ENCODE measurements at places on chromosomes 6 and 20.
A peak's percentile ranks its signal among the peaks of the same experiment; 100 is the strongest.

DNA sequence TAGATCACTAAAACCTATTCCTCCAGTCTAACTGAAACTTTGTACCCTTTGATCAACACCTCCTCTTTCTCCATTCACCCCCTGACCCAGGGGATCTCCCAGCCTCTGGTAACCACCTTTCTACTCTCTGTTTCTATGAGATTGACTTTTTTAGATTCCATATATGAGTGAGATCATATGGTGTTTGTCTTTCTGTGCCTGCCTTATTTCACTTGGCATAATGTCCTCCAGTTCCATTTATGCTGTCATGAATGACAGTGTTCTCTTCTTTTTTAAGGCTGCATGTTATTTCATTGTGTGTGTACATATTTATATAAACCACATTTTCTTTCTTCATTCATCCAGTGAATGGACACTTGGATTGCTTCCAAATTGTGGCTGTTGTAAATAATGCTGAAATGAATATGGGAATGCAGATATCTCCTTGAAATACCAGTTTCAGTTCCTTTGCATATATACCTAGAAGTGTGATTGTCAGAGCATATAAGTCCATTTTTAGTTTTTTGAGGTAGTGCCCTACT, 57.7 kb downstream of the DHX35 start:
- peak; percentile 4 for DNase-seq

GRCh38 chr6:170522565-170523183, 30.4 kb downstream of the PSMB1 start:
- DNase-seq: no peak

GRCh38 chr6:106254636-106255035, 70.9 kb downstream of the ATG5 start:
- DNase-seq: no peak

- DNase-seq: no peak
Measured at GRCh38 chr20:10171864-10172751, 46.5 kb upstream of the SNAP25 start.

GRCh38 chr6:13165502-13166172, 162.7 kb downstream of the TBC1D7 start:
- no peak for DNase-seq

DNA sequence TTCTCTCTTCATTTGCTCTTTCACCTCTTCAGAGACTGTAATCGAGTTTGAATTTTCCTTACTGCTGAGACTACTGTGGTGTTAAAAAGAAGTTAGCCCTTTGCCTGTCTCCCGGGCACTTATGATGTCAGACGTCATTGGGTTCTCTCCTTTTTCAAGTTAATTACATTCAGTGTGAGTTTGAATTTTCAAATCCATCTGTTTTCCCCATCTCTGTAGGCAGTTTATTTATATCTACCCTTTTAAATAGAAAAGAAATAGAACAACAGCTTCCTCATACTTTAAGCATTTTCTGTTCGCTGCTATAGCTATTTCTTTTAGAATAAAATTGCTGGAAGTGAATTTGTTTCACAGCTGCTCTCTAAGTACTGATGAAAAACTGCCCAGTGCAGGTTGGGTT, 81.4 kb downstream of the MCHR2 start:
- DNase-seq: no peak

- DNase-seq: no peak
Measured at GRCh38 chr6:154096834-154097233, 57.8 kb downstream of the OPRM1 start.

GRCh38 chr20:3930265-3931206, 41.3 kb downstream of the PANK2 start:
- no peak for DNase-seq

DNA sequence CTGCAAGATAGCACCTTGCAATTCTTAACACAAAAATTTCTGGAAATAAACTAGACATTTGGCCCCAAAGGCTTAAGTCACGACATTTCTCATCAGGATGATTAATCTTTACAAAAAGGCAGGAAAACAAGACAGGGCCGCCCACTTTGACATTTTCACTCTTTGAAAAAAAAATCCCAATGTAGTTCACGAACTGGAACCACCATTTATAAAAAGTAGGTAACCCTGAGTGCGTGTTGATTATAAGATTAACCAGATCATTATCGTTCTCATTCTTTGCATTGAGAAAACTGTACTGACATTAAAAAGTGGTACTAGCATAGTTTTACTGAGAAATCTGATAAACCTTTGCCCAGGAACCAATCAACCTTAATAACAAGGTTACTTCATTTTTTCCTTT, 108.8 kb downstream of the HUS1B start:
- no peak for DNase-seq

DNA sequence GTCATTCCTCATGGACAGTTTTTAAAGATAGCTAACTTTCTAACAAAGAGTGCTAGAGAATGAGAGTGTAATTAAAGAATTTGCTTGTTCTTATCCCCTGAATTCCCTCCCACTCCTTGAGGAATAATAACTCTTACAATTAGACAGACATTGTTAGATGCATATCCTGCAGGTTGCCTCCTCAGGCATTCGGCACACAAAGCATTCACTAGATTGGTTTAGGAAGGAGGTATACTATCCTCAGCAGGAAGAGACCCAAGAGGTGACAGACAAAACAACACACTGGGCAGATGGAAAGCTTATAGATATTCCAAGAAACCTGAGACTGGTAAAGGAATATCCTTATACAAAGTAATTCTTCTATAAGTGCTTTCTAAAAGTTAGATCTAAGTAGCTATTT, 109.1 kb upstream of the FAM184A start:
- no peak for DNase-seq

GRCh38 chr6:166659581-166659980, 32.5 kb upstream of the RPS6KA2 start:
- DNase-seq: no peak

DNA sequence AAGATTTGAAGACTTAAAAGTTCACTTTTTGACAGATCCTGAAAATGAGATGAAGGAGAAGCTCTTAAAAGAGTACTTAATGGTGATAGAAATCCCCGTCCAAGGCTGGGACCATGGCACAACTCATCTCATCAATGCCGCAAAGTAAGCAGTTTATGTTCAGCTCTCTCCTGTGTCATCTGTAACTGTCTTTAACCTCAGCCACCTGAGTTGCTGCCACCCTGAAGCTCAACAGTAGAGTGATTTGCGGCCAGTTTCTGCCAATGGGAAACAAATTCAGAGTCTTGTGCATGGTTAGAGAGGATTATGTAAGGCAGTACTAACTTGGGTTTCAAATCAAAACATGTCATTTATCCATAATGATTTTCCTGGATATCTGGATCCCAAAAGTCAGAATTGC, 10.1 kb downstream of the TNFAIP3 start:
- DNase-seq: no peak

DNA sequence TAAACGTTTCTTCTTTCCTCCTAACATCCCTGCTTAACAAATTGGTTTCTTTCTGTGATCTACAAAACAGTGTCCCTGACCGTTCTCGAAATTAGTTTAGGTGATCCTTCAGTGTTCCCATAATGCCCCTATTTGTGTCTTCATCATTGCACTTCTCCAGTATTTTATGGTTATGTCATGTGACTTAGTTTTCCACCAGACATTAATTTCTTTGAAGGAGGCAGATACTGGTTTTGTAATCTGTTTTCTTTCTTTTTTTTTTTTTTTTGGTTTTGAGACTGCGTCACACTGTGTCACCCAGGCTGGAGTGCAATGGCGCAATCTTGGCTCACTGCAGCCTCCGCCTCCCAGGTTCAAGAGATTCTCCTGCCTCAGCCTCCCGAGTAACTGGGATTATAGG, 49.2 kb downstream of the FAM217A start:
- DNase-seq: no peak

DNA sequence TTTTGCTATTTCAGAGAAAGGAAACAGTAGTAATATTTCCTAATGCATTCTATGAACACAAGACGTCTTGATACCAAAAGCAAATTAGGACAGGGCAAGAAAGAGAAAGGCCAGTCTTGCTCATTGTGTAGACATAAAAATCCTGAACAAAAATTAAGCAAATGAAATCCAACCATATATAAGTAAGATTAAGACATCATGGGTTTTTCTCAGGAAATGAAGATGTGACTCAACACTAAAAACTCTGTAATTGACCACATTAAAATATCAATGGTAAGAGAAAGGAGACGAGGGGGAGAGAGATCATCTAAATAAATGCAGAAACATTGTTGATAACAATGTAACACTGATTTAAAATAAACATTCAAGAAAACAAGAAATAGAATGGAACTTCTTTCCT, 205.4 kb downstream of the SOD2 start:
- no peak for DNase-seq

GRCh38 chr6:165181951-165182414, 127.4 kb downstream of the C6orf118 start:
- DNase-seq: no peak

- no peak for DNase-seq
Measured at GRCh38 chr6:18211338-18211737, 53.0 kb downstream of the DEK start.

- DNase-seq: no peak
Measured at GRCh38 chr6:126054258-126054702, 67.9 kb downstream of the TRMT11 start.

- no peak for DNase-seq
Measured at GRCh38 chr20:59455402-59456341, 148.7 kb upstream of the PHACTR3 start.

DNA sequence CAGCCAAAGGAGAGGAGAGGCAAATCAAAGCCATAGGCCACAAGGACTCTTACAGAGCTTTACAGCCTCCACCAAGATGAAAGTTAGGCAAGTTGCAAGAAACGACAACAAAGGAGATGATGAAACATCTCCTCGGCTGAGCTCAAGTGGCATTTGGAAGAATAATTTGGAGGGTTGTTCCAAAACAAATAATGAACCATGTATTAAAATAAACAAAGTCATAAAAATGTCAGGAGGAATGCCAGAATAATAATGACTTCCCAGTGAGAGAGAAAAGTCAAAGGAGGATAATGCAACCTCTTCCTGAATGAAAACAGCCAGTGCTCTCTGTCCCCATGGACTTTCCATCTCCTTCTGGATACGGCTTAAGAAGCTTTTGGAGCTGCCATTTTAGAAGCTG, 371.4 kb upstream of the ID4 start:
- DNase-seq: no peak

DNA sequence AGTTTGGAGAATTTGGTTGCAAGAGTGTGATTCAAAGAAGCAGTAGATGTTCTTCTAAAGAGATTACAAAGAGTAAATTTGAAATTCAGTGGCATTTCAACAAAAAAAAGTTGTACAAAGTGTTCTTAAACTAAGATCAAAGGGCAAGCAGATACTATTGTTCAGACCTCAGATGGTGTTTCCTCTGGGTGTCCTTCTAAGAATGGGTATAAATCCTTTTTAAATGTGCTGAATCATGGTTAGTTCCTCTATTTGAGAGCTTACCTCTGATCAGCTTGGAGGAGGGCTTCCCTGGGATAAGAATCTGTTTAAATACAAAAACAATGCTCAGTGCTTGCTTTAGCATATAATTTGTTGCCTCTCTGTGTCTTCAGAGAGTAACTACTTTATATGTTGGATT, 6.3 kb downstream of the BMP6 start:
- DNase-seq: no peak

- DNase-seq: no peak
Measured at GRCh38 chr6:157412791-157413190, 31.8 kb downstream of the ZDHHC14 start.

- DNase-seq: no peak
Measured at GRCh38 chr6:150535151-150535804, 64.4 kb upstream of the PLEKHG1 start.

DNA sequence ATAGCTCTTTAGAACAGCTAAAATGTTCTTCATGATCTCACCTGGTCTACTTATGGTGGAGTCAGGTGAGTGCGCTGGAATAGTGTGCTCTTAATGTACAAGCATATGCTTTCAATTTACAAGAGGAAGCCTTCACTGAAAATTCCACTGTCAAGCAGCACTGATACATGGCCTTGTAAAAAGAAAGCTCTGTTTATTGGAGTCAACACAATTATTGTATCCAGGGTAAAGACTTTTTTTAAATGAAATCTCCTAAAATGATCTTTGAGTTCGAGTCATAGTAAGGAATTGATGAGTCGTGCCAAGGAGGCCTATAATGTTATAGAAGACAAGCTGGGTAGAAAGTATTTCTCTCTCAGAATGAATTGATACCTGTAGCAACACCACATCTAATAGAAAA, 41.6 kb upstream of the CARMIL1 start:
- DNase-seq: no peak

GRCh38 chr6:116515141-116515540, 3.7 kb downstream of the CALHM5 start:
- no peak for DNase-seq
